ENCODE measurements at places on chromosomes 6 and 20. TPM values are rescaled to one million over a fixed set of nuclear protein-coding genes. Genes with fewer than 3 reads are reported as not detected.

DNA sequence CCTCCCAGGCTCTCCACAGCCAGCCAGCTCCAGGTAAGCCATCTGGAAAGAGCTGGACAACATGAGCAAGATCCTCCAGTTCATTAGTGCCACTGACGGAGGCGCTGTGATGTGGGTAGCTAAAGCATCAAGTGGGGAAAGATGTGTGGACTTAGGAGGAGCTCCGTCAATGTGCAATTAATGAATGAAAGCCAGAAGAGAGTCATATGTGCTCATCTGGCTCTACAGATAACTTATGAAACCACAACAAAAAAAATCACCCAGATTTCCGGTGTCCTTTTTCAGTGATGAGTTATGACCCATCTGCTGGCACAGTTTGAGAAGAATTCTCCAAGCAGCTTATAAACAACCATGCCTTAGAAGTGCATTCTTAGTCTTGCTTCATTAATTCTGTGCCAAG lies 311.7 kb upstream of the PLCB4 start:
- no peak for DNase-seq

- DNase-seq: no peak
Observed at GRCh38 chr6:46113370-46113769, 16.4 kb upstream of the ENPP4 start.

- DNase-seq: peak; percentile 86
Observed at GRCh38 chr6:163711615-163712565, 297.4 kb downstream of the QKI start.

- DNase-seq: no peak
Observed at GRCh38 chr20:39137299-39137698, 175.2 kb downstream of the DHX35 start.

- DNase-seq: no peak
Observed at GRCh38 chr6:138393871-138394783, 9.9 kb upstream of the HEBP2 start.

GRCh38 chr6:145517492-145517891 lies 217.8 kb downstream of the EPM2A start:
- DNase-seq: no peak

Gene MARCKS
- total RNA-seq: 62.1 TPM

DNA sequence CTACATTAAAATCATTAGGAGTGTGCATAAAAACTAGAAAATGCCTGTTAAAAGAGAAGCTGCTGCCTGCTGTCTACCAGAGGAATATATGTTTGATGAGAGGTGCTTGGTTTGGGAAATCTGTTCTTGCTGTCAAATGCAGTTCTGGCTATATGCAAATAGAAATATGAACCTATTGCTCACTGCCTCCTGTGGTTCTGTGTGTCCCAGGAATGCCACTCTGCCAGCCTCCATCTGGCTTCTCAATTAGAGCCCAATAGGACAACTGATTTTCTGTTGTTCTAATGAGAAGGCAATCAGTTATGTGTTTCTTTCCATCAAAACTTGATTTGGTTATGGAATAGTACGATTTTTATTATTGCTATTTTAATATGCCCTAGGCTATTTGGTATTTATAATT lies 759.7 kb downstream of the HDGFL1 start:
- no peak for DNase-seq

DNA sequence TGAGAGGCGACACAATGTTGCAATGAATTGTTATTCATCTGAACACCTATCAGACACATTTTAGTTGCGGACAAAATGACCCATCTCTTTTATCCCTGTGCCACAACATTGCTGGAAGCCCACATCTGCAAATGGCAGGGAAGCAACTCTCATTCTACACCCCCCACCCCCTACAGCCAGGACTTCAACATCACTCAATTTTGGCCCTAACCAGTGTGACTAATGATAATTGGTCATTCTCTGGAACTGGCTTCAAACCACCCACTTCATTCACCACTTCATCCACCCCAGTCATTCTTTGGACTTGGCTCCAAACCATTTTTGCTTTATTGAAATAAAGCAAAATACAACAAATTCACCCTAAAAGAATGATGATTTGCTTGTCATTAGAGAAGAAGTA lies 1.5 kb downstream of the GCM2 start:
- no peak for DNase-seq

Gene ALDH8A1
- 0.86 TPM for total RNA-seq

DNA sequence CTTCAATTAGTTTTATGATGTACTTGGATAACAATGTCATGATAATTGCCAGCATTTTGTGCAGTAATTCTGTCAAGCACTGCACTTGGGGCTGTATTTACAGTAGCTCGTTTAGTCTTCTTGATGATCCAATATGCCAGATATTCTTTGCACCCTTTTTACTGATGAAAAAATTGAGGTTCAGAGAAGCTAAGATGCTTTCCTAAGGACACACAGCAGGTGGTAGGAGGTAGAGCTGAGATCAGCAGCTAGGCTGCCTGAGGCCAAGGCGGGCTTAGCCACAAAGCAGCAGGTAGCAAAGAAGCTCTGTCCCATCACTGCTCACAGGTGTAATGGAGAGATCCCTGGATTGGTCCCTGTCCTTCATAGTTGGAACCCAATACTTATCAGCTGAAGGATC lies 33.3 kb downstream of the SUMO4 start:
- DNase-seq: no peak
